ENCODE measurements at places on chromosomes 3 and 15.

- DNase-seq, result no peak
Observed at GRCh38 chr15:92880796-92881195, 19.3 kb upstream of the CHD2 start.

DNA sequence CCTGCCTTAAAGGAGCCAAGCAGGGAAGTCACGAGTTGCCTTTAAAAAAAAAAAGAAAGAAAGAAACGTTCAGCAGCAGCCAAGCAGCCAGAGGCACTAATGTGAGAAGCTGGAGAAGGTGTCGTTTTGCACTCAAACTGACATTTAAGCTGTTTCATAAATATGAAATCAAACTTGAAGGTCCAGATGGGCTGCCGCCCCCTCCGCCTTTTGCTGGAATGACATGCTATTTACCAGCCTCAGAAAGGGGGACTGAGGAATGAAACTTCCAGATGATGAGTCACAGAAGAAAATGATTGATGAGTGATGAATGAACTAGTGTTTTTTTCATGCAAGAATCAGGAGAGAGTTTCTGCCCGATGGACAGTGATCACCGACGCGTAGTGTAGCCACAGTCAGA, 396.8 kb downstream of the IGSF11 start:
- no peak for DNase-seq

DNA sequence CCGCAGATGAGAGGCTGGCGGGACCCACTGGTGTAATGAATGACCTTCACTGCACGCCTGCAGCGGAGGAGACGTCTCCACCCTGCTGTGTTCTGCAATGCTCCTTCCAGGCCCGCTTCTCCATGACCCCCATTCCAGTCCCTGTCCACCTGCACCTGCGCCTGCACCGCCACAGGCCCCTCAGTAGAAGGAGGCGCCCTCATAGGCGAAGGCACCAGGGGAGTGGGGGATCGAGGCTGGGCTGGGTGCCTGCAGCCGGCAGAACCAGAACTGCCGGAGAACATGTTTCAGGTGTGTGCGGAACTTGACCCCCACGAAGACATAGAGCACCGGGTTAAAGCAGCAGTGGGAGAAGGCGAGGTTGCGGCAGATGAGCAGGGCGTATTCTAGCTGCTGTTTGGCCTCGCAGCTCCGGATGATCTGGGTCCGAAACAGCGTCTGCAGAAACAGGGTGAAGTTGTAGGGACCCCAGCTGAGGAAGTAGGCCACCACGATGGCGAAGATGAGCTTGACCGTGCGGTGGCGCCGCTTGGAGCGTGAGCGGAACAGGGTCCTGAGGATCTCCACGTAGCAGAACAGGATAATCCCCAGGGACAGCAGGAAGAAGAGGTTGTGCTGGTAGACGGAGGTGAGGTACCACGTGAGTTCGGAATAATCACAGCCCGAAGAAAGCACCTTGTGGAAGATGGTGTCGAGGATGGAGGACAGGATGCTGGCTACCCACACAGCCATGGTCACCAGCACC, 6.3 kb downstream of the XCR1 start:
- DNase-seq, result no peak

DNA sequence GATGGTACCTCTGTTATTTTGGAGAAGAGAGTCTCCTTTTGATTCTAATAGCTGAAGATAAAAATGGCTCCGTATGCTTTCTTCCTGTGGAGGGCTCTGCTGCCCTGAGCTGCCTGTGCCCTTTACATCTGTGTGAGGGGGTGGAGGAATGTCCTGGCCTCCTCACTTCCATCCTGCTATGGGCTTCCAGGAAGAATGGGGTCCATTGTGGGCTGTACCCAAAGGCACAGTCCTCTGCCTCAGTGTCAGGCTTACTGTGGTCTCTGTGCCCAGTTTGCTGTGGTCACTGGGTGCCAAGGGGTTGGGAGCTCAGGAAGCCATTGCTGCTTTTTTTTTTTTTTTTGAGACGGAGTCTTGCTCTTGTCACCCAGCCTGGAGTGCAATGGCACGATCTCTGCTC, 14.4 kb downstream of the DAG1 start:
- no peak for DNase-seq

GRCh38 chr3:30749230-30749629, 142.8 kb downstream of the TGFBR2 start:
- no peak for DNase-seq

- no peak for DNase-seq
Observed at GRCh38 chr15:88938802-88939485, 25.8 kb upstream of the MFGE8 start.

DNA sequence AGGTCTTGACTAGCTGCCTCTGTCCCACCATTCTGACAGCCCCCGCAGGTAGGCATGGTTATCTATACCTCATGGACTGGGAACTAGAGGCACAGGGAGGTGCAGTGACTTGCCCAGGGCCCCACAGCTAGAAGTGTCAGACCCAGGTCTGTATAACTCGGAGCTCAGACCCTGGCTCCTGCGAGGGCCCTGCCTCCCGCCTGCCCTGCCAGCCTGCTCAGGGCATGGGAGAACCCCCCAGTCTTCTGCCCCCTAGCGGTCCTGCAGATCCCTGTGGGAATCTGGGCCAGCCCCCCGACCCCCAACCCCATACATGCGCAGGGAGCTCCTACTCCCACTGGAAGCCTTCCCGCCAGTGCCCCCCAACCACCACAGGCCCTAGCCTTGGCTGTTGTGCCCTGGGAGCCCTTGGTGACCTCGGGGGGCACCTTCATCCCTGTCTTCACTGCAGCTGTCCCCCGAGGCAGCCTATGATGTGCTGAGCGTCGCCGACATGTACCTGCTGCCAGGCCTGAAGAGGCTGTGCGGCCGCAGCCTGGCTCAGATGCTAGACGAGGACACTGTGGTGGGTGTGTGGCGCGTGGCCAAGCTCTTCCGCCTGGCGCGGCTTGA, 6.9 kb downstream of the ABTB1 start:
- DNase-seq, result no peak

- no peak for DNase-seq
Observed at GRCh38 chr3:114428044-114428595, 134.3 kb downstream of the TIGIT start.

DNA sequence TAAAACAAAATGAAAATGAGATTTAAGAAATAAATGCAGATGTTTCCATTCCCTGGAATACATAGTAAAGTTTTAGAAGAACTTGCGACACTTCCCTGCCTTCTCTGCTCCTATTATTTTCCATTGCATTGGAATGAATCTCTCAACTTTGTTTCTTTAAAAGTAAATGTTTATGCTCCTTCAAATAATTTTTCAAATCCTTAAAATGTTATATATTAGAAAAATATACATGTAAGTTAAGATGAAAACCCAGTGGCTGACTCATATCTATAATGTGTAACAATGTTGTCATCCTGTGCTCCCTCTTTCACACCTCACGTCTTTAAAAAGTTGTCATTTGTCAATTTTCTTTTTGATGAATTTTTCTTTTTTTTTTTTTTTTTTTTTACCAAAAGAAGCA, 3.6 kb downstream of the RBMS3 start:
- DNase-seq, result no peak

- DNase-seq, result no peak
Observed at GRCh38 chr3:149593418-149594160, 64.2 kb downstream of the WWTR1 start.

GRCh38 chr15:78133801-78134200, 2.6 kb upstream of the CIB2 start:
- no peak for DNase-seq

DNA sequence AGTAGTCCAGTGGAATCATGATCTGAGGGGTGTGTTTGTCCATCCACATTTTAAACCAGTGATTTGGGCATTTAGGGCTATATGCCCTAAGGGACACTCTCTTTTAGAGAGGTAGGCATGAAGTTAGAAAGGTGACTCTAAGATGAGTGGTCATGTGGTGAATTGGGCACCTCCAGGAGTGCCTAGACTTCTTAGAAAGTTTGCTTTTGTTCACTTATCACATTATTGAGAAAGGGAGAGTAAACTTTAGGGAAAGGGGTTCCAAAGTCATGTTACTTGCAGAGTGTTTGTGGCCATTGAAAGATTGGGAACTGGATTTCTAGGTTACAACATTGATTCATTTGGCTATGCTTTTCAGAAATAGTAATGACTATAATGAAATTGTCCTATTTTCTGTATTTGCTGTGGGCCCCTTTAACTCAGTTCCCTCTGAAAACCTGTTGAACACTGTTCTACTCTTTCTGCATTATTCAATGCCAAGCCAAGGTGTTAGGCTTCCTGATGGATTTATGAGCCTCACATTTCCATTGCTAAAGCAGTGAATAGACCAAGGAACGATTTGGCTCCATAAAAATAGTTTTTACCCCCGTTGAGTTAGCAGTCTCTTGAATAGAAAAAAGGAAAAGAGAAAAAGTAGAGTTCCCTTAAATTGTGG, 169.3 kb downstream of the PTPRG start:
- no peak for DNase-seq

DNA sequence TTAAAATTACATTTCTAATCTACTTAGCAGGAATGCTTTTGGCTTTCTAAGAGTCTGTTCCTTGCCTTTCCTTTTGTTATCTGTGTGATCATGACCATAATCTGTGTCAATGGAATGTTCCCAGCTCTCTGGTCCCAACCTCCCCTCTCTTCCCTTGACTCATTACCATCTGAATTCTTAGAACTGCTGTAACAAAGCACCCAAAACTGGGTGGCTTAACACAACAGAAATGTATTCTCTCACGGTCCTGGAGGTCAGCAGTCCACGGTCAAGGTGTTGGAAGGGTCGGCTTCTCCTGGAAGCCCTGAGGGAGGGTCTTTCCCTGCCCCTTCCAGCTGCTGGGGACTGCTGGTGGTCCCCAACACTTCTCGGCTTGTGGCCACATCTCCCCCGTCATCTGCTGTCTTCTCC, 81.1 kb downstream of the LRRK1 start:
- DNase-seq, result no peak

DNA sequence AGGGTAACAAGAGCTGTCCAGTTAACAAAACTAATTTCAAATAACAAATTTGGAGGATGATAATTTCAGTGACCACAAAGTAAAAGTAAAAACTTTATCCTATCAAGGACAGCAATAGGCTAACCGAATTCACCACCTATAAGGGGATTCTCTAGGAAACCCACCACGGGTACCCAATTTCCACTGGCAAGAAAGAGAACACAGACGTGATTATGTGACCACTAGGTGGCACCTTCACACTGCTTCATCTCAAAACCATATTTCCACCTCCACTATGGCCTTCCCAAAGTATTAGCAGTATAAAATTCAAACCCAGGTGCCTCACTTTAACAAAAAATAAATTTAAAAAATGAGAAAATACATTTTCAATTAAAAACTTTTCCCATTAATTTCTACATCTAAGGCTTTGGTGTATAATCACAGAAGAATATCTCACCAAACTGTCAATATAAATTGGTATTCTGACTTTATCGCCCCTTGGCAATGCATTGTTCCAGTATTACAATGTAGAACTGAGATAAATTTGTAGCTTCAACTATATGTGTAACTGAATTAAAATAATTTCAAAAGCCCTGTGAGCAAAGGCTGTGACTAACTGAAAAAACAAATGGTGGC, 96.5 kb downstream of the FSIP1 start:
- DNase-seq, result peak; percentile 47

- no peak for DNase-seq
Observed at GRCh38 chr3:185153861-185154629, 1.2 kb upstream of the C3orf70 start.

- DNase-seq, result no peak
Observed at GRCh38 chr3:153171256-153171655, 9.2 kb downstream of the RAP2B start.

DNA sequence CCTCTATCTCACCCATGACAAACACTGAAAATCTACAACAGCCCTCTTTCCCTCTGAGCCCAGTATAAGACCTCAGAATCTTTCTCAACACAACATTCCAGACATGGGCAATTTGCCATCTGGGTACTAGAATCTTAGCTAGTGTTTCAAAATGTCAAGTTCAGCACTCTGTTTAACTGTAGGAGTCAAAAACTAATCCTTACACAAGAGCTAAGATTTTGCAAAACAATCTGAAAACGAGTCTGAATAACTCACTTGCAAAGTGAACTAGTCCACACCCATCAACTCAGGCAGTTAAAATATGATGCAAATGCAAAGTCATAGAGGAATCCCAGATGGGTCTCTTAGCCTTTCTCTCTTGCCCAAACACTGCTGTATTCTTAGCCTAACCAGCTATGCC, 67.8 kb downstream of the GPR176 start:
- DNase-seq, result no peak

GRCh38 chr15:60932051-60932915, 296.8 kb downstream of the RORA start:
- DNase-seq, result no peak

- DNase-seq, result peak; percentile 80
Observed at GRCh38 chr15:72685925-72686794, at the start of the genes BBS4 and HIGD2B. Gene BBS4 (plus strand): TSS chr15:72686207. CDS start chr15:72686228, 21 bp downstream. Gene HIGD2B (minus strand): TSS chr15:72686182. CDS start chr15:72676374, 9,808 bp downstream.

- DNase-seq, result no peak
Observed at GRCh38 chr3:56683122-56683817, at the start of gene TASOR. Gene TASOR (minus strand): TSS chr3:56683265. CDS start chr3:56683006, 259 bp downstream.

DNA sequence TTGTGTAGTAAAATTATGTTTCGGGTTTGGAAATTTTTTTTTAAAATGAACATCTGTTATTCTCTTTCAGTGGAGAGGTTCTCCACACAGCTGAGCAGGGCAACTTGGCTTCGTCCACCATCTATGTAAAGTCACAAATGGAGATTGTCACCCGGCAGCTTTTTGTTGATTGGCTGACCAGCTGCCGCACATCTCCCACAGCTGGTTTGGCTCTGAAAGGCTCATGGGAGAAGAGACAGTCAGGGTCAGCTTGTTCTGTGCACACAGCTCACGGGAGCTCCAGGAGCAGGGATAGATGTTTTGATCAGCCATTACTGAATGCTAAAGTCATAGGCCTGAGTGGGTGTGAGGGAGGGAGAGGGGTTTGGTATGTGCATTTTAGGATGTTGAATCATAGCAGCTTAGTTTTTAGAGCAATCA, 12.9 kb upstream of the CCDC80 start:
- DNase-seq, result no peak

DNA sequence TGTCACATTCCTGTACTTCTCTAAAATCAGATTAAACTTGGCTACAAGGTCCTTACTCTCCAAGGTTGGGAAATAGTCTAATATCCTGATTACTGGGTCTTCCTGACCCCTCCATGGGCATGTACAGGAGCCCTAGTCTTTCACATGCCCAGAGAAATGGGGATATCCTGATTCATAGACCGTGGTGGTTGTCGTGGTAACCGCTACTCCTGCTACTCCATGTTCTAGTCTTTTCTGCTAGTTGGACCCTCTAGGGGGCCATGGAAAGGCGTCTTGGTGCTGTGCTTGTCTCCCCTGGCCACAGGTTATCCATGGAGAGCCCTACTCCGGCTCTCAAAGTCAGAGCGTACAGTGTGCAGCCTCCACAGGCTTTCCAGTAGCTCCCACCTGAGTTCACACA, 13.1 kb upstream of the ZBTB38 start:
- no peak for DNase-seq

- DNase-seq, result no peak
Observed at GRCh38 chr15:71296315-71296679, 181.0 kb downstream of the THSD4 start.

GRCh38 chr15:79981831-79982455, 10.9 kb upstream of the BCL2A1 start:
- DNase-seq, result no peak

All from forelimb muscle (tissue), 1 donor.